ENCODE measurements at places on chromosomes 7 and 10. TPM values are rescaled to one million over a fixed set of nuclear protein-coding genes. Genes with fewer than 3 reads are reported as not detected.

Gene CYP2C9
- not detected for total RNA-seq

DNA sequence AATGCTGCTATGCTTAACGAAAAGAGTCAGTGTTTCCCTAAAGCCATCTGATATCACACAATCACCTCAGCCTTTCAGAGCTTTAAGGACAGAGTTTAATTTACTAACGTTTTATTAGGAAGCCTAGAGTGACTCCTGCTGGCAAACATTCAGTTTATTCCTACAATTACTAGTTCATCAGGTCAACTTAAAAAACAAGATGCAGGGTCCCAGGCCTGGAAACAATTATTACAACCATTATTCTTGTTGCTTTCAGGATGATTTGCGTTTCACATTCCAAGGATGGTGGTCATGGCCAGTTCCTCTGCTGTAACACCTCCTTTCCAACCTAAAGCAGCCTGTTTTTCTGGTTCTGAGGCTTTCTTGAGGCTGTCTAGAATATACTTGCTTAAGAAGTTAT, 1.5 kb upstream of the FAM53B start:
- H3K27ac ChIP-seq, result no peak overlapping the region
- peaks cover 12% of the 10 kb centered on the region for H3K36me3 ChIP-seq
- peaks cover 21% of the 10 kb centered on the region for H3K4me1 ChIP-seq
- H3K4me3 ChIP-seq, result no peak overlapping the region
- DNase-seq, result no peak

Gene TCAF2
- 1.8 TPM for total RNA-seq

Gene PRKG1
- total RNA-seq, result 19.5 TPM

DNA sequence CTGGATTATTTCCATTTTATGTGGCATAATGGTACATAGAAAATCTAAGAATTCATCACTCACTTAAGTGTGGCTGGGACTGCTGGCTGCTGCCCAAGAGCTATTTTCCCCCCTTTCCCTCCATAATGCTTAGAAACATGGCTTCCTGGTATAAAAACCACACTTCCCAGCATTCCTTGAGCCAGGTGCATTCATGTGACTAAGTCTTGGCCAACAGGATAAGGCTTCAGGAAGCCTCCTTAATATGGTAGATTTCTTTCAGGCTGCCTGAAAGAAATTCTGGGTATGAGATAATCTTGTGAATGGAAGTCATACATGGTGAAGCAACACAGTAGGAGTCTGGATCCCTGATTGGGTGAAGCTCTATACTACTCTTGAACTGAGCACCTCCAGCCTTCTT, 178.0 kb downstream of the JAZF1 start:
- no peaks in the 10 kb centered on the region for H3K4me1 ChIP-seq
- H3K27me3 ChIP-seq, result no peaks in the 10 kb centered on the region
- H3K36me3 ChIP-seq, result no peaks in the 10 kb centered on the region
- DNase-seq, result no peak
- no peak overlapping the region for H3K4me3 ChIP-seq
- H3K27ac ChIP-seq, result no peak overlapping the region

DNA sequence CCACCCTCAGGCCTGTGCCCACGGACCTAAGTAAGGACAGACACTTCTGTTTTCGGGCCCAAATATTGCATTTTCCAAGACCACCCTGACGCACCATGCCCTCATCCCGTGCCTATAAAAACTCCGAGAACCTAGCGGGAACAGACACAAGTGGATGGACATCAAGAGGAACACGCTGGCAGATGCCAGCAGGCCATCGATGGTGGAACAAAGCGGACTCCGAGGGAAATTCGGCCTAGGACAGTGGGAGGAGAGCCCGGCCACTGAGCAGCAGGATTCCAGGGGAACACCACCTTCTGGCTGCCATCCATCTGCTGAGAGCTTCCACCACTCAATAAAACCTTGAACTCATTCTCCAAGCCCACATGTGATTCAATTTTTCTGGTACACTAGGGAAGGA, 243.6 kb upstream of the ZWINT start:
- H3K4me3 ChIP-seq, result no peak overlapping the region
- H3K36me3 ChIP-seq, result no peaks in the 10 kb centered on the region
- H3K27me3 ChIP-seq, result no peaks in the 10 kb centered on the region
- no peak for DNase-seq
- H3K4me1 ChIP-seq, result no peaks in the 10 kb centered on the region
